ENCODE measurements at places on chromosomes 7 and 10.

- peak; percentile 60 for DNase-seq
Measured at GRCh38 chr10:90857635-90858460, at the start of gene HTR7. Gene HTR7 (minus strand): TSS chr10:90858039. CDS start chr10:90857671, 368 bp downstream.

GRCh38 chr7:17086403-17086802, 204.6 kb upstream of the AGR3 start:
- no peak for DNase-seq

- no peak for DNase-seq
Measured at GRCh38 chr10:124683814-124684213, 60.4 kb downstream of the FAM53B start.

DNA sequence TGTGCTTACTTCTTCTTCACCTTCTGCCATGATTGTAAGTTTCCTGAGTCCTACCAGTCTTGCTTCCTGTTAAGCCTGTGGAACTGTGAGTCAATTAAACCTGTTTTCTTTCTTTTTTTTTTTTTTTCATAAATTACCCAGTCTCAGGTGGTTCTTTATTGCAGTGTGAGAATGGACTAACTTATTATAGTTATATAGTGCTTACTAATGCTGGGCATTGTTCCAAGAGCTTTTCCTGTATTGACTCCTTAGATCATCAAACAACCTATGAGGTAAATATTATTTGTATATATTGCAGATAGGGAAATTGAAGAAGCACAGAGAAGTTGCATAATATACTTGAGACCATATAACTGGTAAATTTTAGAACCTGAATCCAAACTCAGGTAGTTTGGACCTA, 98.1 kb downstream of the MBL2 start:
- no peak for DNase-seq

DNA sequence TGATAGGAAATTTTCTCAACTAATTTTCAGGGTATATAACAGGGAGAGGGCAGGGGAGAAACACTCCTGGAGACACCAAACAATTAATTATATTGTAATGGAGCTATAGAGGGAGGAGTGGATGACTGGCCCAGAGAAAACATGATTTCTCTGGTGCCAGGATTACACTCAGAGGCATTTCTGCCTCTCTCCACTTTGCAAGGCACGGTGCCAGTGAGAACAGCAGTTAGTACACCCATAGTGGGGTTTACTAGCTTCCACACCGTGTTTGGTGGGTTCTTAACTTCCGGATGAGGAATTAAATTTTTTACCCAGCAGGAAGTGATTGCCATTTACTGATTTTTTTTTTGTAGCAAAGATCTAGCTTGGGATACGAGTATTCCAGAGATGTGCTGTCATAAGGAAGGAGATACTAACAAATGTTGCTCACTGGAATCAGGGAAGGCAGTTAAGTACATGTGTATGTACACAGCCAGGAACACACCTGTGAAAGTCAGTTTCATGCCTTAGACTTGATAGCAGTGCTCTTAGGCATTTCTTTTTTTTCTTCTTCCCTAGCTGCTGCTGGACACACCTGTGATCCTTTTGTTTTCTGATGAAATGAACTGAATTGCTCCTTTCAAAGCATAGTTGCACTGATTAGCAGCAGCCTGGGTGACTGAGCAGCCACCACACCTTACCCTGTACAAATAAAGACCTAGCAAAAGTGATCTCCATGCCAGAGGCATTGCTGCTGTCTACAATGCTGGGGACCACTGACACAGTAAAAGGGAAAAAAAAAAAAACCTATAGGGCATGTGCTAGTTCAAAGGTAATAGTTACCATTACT, 58.1 kb downstream of the POLL start:
- peak; percentile 28 for DNase-seq

DNA sequence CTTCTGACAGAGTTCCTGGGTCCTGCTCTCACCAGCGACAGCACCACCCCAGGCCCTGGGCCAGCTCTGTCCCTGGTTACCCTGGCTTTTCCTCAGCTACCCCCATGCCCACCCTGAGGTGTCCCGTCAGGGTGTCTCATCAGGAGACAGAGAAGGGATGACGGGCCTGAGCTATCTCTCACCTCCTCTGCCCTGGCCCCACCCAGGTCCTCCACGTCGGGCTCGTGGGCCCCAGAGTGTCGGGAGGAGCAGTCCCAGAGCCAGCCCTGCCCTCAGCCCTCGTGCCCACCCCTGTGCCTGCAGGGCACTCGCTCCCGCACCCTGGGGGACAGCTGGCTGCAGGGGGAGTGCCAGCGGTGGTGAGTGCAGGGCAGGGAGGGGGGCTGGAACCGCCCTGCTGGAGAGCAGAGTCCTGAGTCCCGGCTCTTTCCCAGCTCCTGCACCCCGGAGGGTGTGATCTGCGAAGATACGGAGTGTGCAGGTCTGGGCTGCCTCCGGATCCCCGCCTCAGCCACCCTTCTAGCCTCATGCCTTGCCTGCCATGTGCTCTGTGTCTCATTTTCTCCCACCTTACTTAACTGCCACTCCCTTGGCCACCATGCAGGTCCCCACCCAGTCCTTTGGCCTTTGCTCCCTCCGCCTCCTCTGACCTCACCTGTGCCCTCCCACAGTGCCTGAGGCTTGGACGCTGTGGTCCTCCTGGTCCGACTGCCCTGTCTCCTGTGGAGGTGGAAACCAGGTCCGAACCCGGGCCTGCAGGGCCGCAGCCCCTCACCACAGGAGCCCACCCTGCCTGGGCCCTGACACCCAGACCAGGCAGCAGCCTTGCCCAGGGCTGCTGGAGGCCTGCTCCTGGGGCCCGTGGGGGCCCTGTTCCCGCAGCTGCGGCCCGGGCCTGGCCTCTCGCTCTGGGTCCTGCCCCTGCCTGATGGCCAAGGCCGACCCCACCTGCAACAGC, 16.7 kb upstream of the ZNF862 start:
- DNase-seq = no peak

Measured in MM.1S (cell line).